T-helper 2 cell (primary cell): ENCODE measurements at places on chromosomes 5 and 9.

- DNase-seq: no peak
Observed at GRCh38 chr9:90245661-90246060, 397.0 kb downstream of the DIRAS2 start.

- DNase-seq: peak; percentile 84
Observed at GRCh38 chr9:76458903-76459693, at the start of gene GCNT1. Gene GCNT1 (plus strand): TSS chr9:76459182. CDS start chr9:76502382, 43,200 bp downstream.

- no peak for DNase-seq
Observed at GRCh38 chr9:14321517-14322130, 7.7 kb upstream of the NFIB start.

- no peak for DNase-seq
Observed at GRCh38 chr5:154418344-154418820, 27.4 kb upstream of the SAP30L start.

DNA sequence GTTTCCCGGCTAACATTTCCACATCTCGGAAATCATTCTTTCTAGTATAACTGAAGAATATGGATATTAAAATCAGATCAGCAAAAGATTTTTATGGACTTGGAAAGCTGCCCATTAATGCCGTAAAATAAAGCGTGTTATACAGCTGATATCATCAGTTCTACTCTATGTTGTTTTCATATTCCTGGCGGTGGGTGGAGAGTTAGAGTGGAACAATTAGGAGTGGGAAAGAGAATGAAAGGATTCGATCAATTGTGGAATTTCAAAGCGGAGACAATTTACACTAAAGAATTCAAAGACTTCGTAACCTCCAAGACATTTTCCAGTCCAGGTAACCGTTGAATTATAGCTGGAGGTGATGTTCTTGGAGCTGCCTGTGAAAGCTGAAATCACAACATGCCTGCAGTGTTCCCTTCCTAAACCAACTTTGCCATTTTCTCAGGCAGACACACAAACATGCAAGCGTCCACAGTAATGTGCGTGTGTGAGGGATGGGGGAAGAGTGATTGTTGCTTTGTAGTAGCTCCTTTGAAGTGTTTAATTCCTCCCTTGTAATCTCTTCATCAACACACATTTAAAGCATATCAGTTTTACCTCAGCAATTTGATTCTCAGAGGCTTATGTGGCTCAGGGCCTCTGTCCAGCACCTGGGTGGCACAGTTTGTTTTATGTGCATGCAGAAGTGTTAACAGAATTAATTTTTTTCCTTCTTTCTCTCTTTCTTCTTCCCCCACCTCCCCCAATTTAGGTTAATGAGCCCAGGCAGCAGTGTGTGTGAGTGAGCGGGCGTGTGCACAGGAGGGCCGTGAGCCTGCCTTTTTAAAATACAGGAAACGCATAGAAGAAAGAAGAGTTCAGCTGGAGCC, 544.1 kb downstream of the RAB3C start:
- peak; percentile 21 for DNase-seq

GRCh38 chr5:95817430-95817829, 5.1 kb downstream of the GLRX start:
- DNase-seq: no peak

DNA sequence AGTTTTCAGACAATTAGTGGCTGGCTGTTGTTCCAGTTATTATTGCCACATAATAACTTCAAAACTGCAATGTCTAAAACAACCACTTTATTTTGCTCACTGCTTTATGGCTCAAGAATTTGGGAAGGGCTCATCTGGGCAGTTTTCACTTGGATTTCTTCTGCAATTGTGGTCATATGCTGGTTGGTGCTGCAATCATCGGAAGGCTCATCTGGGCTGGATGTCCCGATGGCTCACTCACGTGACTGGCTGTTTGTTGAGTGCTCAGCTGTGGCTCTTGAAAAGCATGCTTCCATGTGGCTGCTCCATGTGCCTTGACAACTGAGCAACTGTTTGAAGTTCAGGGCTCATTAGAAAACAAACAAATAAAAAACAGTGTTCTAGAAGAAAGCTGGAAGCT, 1032.5 kb downstream of the DTWD2 start:
- DNase-seq: no peak

- no peak for DNase-seq
Observed at GRCh38 chr9:89814340-89815040, 209.7 kb downstream of the GADD45G start.

- DNase-seq: no peak
Observed at GRCh38 chr9:97747201-97747965, 50.2 kb upstream of the XPA start.

DNA sequence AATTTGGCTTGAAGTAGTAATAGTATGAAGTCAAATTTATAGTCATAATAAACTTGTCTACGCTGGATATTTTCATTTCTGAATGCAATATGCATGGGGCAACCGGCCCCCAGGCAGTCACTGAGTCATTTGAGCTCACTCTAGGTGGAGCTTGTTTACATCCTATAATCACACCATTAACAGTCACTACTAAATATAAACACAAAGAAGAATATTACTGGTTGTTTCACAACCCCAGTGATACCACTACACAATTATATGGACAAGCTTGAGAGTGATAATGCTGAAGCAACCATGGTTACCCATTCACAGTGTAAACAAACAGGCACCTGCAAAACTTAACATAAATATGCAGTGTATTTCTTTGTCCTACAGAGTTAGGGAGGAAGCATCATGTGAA, 68.7 kb downstream of the MARCHF3 start:
- no peak for DNase-seq

DNA sequence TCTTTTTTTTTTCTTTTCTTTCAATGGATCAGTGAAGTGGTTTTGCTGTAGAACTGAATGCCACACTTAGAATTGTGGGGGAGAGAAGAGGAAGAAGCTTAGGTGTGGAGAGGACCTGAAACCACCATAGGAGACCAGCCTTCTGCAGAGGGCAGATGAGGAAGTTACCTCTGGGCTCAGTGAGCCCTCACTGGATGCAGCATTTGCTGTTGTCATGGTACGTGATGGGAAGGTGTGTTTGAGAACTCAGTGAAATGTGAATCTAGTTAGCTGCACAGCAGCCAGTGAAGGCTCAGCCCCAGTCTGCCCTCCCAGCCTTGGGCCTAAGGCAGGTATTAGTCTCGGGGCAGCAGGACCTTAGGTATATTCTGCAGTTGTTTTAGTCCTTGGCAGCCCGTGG, 17.5 kb downstream of the CYFIP2 start:
- DNase-seq: no peak

DNA sequence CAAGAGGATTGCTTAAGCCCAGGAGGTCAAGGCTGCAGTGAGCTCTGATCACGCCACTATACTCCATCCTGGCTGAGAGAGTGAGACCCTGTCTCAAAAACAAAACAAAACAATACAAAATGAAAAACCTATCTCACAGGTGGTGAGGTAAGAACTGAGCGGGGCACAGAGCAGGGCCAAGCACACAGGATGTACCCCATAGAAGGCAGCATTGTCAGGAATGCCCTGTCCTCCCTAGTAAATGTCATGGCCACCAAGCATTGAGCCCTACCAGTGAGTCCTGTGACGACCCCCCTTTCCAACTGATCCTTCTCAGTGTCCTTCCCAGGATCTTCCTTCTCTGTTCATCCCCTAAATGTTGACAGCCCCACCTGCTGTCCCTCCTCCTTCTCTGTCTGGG, 44.6 kb upstream of the ALDH1B1 start:
- DNase-seq: no peak

GRCh38 chr5:65248896-65249295, 232.8 kb downstream of the ADAMTS6 start:
- no peak for DNase-seq

GRCh38 chr9:103941104-103941503, 153.0 kb upstream of the SMC2 start:
- no peak for DNase-seq

GRCh38 chr5:98499892-98500291, 273.6 kb upstream of the RGMB start:
- no peak for DNase-seq

DNA sequence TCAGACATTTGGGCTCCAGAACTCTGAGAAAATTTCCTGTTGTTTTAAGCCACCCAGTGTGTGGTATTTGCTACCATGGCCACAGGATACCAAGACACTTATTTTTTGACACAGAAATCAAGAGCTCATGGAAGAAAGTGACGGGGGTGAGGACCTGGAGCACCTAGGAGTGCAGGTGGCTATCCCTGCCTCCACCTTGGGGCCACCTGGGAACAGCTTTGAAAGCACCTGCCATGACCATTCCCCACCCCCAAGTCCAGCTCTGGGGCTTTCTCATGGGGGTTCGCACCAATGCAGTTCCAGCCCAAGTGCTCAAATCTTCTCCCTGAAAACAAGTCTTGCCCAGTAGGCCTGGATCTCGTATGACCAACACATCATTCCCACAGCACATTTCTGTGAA, 214.9 kb upstream of the IRX1 start:
- DNase-seq: no peak

DNA sequence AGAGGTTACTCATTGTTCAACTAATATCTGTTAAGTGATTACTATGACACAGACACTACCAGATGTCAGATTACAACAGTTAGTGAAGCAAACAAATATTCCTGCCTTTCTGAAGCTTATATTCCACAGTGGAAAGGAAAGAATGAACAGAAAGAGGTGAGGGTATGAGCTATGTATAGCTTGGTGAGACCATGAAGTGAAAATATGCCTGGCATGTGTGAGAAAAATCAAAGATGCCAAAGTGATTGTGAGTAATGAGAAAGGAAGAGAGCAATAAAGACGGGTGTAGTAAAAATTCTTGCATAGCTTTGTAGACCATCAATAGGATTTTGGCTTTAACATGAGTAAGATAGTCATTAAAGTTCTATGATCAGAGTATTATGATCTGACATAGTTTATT, 734.5 kb upstream of the NUDT12 start:
- DNase-seq: no peak

GRCh38 chr5:32565145-32565544, 20.2 kb upstream of the SUB1 start:
- DNase-seq: no peak

- no peak for DNase-seq
Observed at GRCh38 chr5:107578051-107578635, 92.6 kb downstream of the EFNA5 start.

DNA sequence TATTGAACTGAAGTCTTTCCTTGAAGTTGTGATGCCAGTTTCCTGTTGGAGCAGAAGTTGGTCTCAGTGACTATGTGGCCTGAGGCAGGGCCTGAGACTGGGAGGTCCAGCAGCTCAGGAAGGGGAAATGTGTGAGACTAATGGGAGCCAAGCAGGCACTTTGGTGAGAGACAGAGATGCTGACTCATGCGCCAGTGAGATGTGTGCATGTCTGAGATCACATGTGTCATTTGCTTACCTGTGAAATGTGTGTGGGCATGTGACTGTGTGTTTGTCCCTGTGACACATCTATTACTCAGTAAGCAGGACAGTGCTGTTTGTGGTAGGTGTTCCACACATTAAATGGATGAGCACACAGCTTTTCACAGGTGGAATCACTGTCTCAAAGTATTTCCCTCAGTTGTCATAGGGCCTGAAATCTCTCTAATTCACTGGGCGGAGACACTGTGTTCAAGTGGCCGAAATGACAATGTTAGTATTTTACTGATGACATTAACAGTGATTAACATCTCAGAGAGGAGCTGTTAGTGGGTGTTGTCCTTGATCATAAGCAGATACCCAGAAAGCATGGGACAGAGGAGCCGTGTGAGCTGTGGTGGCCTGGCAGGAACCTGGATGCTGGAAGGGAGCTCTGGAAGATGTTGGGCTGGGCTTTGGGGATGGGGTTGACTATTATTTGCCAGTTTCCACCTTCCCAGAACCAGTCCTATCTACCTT, 7.4 kb downstream of the NPR2 start:
- peak; percentile 45 for DNase-seq

- no peak for DNase-seq
Observed at GRCh38 chr5:158705901-158706300, 393.8 kb downstream of the EBF1 start.

GRCh38 chr5:166724284-166724683, 1567.2 kb upstream of the WWC1 start:
- no peak for DNase-seq
